ENCODE measurements at places on chromosomes 1 and 21.

DNA sequence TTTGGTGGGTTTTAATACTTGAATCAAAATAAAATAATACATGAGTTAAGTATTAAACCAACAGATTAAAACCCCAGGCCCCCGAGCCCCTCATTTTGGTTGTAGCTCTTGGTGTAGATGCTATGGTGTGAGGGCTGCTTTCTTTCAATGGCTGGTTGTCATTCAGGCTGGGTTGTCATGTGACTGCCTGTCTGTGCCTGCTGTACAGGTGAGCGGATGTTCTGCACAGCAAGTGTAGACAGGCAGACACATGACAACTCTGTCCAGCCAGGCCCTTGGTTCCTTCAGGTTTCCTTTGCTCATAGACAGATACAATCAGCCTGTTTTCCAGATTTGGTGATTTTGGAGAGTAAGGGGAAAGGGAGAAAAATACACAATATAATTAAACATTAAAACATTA lies 281.9 kb upstream of the C1orf105 start:
- H3K27ac ChIP-seq: no peak overlapping the region
- no peaks in the 10 kb centered on the region for H3K36me3 ChIP-seq
- no peaks in the 10 kb centered on the region for H3K27me3 ChIP-seq
- H3K4me1 ChIP-seq: no peaks in the 10 kb centered on the region
- H3K4me3 ChIP-seq: no peak overlapping the region

GRCh38 chr1:3905953-3906671 lies 6.0 kb upstream of the C1orf174 start:
- peaks cover 27% of the 10 kb centered on the region for H3K4me1 ChIP-seq
- DNase-seq: no peak

GRCh38 chr1:64956733-64957441 lies 9.5 kb downstream of the JAK1 start:
- DNase-seq: no peak
- H3K4me3 ChIP-seq: peak overlapping the region; percentile 9
- no peaks in the 10 kb centered on the region for H3K27me3 ChIP-seq
- peaks cover 61% of the 10 kb centered on the region for H3K4me1 ChIP-seq

DNA sequence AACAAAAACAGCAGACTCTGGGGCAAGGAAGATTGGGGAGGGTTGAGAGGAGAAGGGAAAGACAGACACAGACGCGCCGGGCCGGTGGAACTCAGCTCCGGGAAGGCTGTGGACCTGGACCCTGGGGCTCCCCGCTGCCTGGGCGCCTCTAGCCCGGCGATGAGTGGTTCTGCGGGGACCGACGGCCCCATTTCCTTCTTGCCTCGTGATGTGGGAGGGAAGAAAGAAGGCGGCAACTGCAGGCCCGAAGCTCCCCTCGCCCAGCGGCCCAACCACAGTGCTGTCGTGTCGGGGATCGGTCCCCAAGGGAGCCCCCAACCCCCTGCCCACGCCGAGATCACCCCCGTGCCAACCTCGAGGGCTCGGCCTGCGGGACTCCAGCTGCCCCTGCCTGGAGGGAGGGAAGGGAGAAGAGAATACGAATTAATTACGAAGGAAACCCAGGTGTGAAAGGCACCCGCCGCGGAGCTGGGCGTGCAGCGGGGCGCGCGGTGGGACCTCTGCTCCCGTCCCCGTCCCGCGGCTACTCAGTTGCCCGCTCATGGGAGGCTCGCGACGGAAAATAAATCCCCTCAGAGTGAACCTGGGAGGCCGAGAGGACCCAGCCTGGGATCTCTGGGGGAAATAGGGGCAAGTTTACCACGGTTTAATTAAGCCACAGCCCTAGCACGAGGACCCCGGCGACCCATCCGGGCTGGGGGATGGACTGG lies 7.4 kb downstream of the FOXD3 start:
- peaks cover 8% of the 10 kb centered on the region for H3K4me1 ChIP-seq
- DNase-seq: no peak
- H3K27me3 ChIP-seq: peaks cover 73% of the 10 kb centered on the region

- H3K36me3 ChIP-seq: no peaks in the 10 kb centered on the region
- H3K27me3 ChIP-seq: no peaks in the 10 kb centered on the region
- no peak overlapping the region for H3K27ac ChIP-seq
- H3K4me1 ChIP-seq: no peaks in the 10 kb centered on the region
Observed at GRCh38 chr1:160045653-160046052, 13.9 kb upstream of the PIGM start.

DNA sequence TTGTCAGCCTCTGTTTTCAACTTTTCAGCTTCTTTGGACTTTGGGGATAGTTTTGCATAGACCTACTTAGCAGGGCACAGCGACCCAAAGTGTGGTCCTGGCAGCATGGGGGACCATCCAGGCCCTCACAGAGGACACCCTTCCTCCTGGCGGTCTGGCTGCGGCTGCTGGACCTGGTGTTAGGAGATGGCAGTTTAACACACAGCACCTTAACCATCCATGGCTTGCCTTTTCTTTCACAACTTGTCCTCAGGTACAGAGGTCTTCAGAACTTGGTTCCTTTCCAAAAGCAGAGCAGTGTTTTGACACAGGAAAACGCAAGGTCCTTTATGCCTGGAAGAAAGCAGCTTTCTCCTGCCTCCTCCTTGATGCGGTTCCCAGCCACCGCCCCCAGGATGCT lies 68.1 kb downstream of the RHOU start:
- no peak overlapping the region for H3K27ac ChIP-seq
- H3K4me1 ChIP-seq: peaks cover 5% of the 10 kb centered on the region
- no peak for DNase-seq
- no peaks in the 10 kb centered on the region for H3K36me3 ChIP-seq
- H3K4me3 ChIP-seq: no peak overlapping the region
- no peaks in the 10 kb centered on the region for H3K27me3 ChIP-seq

- H3K4me3 ChIP-seq: no peak overlapping the region
- H3K36me3 ChIP-seq: no peaks in the 10 kb centered on the region
- no peaks in the 10 kb centered on the region for H3K27me3 ChIP-seq
- H3K4me1 ChIP-seq: no peaks in the 10 kb centered on the region
- H3K27ac ChIP-seq: no peak overlapping the region
Observed at GRCh38 chr1:86692641-86693040, 11.7 kb upstream of the SH3GLB1 start.

DNA sequence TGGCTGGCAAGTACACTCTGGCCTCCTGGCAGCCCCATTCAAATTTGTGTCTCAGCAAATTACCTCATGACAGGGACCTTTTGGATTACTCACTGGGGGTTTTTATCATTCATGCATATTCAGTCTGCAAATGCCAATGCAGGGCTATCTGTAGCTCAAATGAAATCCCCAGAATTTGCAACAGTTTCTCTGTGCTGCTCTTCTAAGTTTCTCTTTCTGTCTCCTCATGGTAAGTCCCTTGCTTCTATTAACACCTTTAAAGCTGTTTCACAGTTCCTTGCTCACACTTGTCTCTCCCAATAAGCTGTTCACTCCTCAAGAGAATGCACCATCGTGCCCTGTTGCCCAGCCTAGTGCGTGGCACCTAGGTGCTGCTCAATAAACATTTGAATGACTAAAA lies 3.3 kb upstream of the FAM78B start:
- no peak overlapping the region for H3K4me3 ChIP-seq
- H3K36me3 ChIP-seq: no peaks in the 10 kb centered on the region
- no peak for DNase-seq
- H3K4me1 ChIP-seq: peaks cover 8% of the 10 kb centered on the region
- H3K27ac ChIP-seq: no peak overlapping the region
- peaks cover 5% of the 10 kb centered on the region for H3K27me3 ChIP-seq

GRCh38 chr1:4711416-4712275 lies 57.2 kb downstream of the AJAP1 start:
- H3K4me1 ChIP-seq: no peaks in the 10 kb centered on the region
- H3K4me3 ChIP-seq: no peak overlapping the region
- no peak overlapping the region for H3K27ac ChIP-seq
- H3K27me3 ChIP-seq: no peaks in the 10 kb centered on the region
- DNase-seq: no peak
- H3K36me3 ChIP-seq: no peaks in the 10 kb centered on the region
